ENCODE measurements at places on chromosomes 2 and 18.

DNA sequence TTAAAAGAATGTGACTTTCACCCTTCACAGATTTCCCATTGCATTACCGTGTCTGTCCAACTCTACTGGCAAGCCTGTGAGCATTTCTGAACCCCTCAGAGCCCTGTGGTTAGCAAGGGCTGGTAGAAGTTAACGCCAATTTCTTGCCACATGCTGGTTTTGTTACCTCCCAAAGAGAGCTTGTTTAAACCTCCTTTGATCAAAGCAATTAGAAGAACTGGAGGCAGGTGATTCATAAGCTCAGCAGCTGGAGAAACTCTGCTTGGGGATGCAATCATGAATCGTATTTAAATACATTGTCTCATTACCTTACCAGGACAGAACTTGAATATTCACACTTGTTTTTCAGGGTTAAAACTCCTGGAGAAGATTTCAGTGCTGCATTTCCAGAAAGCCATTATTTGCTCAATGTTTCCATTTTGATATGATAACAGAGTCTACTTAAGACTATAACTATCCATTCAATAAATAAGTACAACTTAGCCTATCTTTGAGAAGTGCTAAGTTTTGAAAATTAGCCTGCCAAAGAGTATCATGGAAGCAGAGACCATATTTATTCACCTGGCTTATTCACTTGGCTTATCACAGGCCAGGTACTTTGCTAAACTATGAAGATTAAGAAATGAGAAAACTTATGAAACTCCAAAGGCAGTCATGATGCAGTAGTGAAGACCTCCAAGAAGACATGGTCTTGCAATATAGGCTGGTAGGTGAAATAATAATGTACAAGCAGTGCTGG lies 292.8 kb downstream of the INSIG2 start:
- DNase-seq = no peak

DNA sequence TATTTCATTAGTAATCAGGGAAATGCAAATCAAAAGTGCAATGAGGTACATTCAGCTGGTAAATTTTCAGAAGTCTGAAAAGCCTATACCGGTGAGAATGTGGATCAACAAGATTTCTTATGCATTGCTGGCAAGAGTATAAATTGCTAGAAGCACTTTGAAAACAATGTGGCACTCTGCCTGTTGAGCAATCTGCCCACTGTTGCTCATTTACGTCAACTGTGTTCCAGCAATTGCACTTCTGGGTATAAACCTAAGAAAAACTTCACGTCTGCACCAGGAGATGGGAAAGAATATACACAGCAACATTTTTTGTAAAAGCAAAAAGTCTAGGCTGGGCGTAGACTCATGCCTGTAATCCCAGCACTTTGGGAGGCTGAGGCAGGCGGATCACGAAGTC lies 40.8 kb downstream of the MTERF4 start:
- no peak for DNase-seq

DNA sequence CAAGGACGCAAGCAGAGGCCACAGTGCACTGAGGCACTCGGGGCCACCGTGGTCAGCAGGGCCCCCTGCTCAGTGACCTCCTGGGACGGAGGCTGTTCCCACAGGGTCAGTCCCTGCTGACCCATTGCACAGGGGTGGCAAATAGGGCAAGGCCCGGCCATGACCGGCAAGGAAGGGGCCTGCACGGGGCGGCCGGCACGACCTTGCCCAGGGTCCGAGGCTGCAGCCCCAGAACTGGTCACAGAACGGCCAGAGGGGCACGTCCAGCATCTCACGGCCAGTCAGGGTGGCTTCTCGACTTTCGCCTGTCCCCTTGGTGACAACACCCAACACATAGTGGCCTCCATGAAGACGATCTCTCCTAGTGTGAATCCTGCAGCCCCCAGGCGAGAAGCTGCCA lies 27.6 kb upstream of the OTOS start:
- DNase-seq = no peak

- DNase-seq = no peak
Measured at GRCh38 chr2:44053456-44053855, 57.7 kb upstream of the LRPPRC start.

DNA sequence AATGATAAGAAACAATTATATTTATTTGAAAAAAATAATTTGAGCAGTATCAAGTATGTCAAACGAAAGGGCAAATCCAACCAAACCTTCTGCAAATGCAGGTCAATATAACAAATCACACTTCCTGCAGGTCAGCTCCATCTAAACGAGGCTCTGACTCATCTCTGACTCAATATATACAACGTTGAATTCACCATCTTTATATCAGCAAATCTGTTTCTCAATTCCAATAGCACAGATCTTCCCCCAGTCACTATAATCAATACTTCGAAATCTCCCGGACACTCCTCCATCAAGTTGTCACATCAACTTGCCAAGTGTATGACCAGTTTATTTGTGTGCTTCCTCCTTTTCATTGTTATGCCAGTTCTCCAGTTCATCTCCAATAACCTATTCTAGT lies 388.9 kb downstream of the ZEB2 start:
- DNase-seq = no peak

DNA sequence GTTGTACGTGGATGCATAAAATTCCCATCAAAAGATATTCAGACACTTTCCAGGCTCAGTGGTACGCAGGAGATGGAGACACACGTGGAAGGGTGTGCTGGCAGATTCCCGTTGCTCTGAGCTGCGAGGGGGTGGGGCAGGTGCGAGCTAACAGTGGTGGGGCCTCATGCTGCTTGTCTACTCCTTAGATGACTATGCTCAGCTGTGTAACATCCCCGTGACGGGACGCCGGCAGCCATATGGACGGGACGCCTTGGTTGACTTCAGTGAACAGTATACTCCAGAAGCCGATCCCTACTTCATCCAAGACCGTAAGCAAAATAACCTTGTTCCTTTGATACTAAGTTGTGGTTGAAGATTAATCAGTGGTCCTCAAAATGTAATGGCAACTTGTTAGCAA lies 87.5 kb upstream of the RASGRP3 start:
- no peak for DNase-seq

- DNase-seq = no peak
Measured at GRCh38 chr2:177598326-177599138, 206.0 kb downstream of the AGPS start.

GRCh38 chr18:77059294-77059916 lies 73.2 kb downstream of the MBP start:
- peak; percentile 54 for DNase-seq

DNA sequence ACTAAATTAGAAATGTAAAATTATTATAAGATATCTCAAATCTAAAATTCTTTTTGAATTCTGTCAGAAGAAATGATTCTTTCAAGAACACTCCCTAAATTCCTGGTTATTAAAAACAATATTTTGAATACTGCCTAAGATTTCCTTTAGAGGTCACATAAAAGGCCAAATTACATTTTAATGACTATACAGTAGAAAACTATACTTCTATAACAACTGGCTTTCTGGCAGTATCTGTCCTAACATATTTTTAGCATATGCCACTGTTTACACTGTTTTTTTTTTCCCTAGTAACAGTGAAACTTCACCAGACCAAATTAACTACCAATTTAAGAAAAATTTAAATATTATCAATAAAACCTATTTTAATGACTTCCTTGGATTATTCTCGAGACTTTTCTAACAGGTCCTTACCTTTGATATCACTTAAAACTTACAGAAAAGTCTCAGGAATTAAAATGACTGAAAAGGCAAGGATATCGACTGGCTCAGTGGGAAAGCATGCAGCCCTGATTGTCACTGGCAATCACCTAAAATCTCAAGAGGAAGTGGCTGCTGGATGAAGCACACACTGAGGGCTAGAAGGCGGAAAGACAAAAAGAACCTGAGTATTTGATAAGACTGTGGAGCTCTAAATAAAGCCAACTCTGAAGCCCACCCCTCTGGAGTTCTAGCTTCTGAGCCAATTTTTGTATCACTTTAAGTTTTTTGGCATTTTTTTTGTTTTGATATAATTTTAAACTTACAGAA lies 59.6 kb downstream of the SPIRE1 start:
- no peak for DNase-seq

DNA sequence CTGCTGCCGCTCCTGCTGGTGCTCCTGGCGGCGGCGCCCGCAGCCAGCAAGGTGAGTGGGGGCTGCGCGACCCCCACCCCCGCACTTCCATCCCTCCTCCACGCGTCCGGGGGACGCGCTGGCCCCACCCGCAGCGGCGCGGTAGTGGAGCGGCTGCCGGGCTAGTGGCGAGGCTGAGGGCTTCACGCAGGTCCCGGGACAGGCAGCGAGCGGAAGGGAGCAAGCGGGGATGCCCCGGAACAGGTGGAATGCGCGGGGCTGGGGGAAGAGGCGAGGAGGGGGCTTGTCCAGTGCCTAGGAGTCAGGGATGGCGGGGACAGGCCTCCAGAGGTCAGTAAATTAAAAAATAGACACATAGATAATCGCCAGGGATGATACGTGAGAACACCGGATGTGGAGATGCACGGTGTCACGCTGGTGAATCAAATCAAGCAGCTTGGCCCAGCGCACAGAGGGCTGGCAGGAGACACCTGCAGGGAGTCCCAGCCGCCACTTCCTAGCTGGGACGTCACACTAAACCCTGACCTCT lies 403 bp downstream of the COL4A3 start:
- no peak for DNase-seq

- DNase-seq = no peak
Measured at GRCh38 chr2:223469270-223470046, 132.7 kb downstream of the SCG2 start.

DNA sequence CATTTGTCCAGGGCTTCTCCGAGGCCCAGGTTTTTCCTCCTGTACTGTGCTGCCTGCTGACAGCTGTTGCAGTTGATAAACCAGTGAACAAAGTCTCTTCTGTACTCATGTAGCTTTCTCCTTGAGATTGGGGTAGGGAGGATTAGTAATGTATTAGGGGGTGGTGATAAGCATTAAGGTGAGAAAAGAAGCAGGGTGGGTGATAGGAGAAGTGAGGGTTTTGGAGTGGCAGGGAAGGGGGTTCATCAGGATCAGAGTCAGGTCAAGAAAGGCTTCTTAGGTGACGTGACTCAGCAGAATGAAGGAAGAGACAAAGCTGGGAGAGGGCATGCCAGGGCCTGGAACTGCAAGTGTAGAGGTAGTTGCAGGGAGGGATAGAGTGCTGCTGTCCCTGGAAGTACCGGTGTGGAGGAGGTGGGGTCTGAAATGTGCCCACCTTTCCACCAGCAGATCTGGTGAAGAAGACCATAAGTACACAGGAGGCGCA lies 48.7 kb downstream of the PKP4 start:
- no peak for DNase-seq

GRCh38 chr18:57915248-57915647 lies 112.1 kb upstream of the ATP8B1 start:
- no peak for DNase-seq

GRCh38 chr2:146982393-146982846 lies 862.4 kb upstream of the ACVR2A start:
- DNase-seq = no peak

DNA sequence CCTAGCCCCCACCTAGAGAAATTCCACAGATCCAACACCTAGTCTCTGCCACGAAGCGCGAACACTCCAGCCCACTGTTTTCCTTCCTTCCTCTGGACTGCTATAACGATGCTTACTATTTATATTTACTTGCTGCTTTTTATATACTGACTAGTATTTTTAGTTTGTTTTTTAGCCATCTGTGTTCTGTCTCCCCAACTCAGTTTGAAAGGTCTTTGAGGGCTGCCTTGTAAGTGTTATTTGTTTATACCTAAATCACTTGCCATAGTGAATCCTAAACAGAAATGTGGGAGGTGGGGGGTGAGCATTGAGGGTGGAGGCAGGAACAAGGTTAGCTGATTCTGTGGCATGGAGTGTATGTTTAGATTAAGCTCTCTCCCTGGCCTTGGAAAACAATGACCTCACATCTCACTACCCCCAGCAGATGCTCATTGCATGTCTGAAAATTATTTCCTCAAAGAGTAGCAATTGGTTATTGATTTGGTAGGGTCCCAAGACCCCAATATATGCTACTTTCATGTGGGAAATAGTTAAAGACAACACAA lies 1.1 kb upstream of the NCKAP5 start:
- no peak for DNase-seq

- DNase-seq = no peak
Measured at GRCh38 chr2:121242175-121242875, 42.7 kb downstream of the TFCP2L1 start.

- no peak for DNase-seq
Measured at GRCh38 chr2:191041418-191042161, 27.6 kb upstream of the STAT1 start.

DNA sequence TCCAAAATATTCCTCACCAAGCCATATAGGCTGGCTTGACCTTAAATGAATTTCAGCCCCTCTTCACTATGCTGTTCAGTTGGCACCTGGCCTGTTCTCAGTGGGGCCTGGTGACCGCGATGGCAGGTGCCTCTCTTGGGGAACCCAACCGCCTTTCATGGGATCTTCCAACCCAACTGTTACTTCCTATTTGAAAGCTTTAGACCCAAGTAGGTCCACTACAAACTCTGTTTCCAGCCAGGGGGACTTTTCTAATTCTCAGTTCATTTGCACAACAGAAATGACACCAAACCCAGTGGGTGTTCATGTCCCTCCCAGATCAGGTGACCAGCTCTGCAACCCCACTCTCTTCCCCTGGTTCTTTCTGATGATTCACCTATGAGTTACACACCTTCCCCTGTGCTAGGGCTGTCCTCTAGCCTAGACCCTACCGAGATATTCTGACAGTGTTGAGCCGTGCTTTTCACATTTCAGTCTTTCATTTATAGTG lies 35.6 kb upstream of the NDUFV2 start:
- DNase-seq = no peak

GRCh38 chr2:96265349-96265839 lies 403 bp downstream of the TMEM127 start:
- peak; percentile 43 for DNase-seq

GRCh38 chr2:162333968-162334367 lies 10.0 kb upstream of the GCA start:
- DNase-seq = peak; percentile 12

GRCh38 chr2:49616800-49617199 lies 462.5 kb upstream of the FSHR start:
- no peak for DNase-seq

GRCh38 chr2:109435901-109436598 lies 177.7 kb downstream of the SEPTIN10 start:
- no peak for DNase-seq

- no peak for DNase-seq
Measured at GRCh38 chr2:185919155-185919554, 180.6 kb downstream of the FSIP2 start.

GRCh38 chr2:238320648-238321281 lies 447 bp downstream of the TRAF3IP1 start:
- DNase-seq = no peak
